Stimulated activated CD8-positive, alpha-beta memory T cell treated with anti-CD3 and anti-CD28 coated beads, Interleukin-4, amount 100 ng/mL, for 1 hour (primary cell): ENCODE measurements at places on chromosomes 2 and 18.
A peak's percentile ranks its signal among the peaks of the same experiment; 100 is the strongest.

- DNase-seq: no peak
Observed at GRCh38 chr2:43402002-43402401, 175.6 kb upstream of the ZFP36L2 start.

DNA sequence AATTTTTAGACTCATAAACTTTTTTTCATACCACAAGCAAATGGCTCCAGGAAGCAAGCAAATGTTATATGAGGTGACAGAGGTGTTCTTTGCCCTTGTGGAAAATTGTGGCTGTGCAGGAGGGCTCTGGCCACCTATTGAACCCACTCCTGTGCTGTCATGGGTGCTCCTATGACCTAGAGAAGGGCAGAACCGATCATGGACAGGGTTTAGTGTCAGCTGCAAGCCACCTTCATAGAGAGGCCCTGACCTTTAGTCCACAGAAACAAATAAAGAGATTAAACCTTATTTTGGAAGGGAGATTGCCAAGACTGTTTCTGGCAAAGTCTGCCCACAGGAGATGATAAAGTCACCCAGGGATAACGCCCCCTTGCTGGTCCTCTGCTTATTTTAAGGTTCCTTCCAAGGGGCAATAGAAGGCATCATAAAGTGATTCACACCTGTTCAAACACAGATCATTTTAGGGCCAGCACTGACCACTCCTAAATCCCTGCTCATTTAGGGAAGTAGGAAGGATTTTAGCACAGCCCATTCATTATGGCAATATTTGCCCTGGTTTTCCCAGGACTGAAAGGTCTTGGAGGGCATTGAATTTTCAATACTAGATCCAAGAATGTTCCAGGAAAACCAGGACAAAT lies 26.1 kb upstream of the STAT4 start:
- DNase-seq: no peak

DNA sequence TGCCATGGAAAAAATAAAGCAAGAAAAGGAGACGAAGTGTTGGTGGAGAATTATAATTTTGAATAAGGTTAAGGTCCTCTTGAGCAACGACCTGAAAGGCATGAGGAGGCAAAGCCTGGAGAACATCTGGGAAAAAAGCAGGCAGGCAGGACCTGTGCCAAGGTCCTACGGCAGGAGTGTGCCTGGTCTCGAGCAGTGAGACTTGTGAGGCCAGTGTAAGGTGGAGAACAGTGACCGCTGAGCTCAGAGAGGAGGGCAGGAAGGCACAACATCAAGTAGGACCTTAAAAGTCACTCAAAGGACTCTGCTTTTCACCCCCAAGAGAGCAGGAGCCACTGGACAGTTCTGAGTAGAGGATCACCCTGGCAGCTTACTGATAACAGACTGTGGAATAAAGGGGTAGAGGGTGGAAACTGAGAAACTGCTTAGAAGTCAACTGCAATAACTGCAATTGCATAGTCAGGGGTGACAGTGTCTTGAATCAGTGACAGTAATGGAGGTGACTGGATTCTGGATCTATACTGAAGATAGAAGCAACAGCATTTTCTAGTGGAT lies 3.5 kb downstream of the NOL10 start:
- no peak for DNase-seq

- DNase-seq: no peak
Observed at GRCh38 chr18:9722691-9723090, 14.6 kb downstream of the RAB31 start.

GRCh38 chr2:11583840-11584524 lies 50.1 kb downstream of the GREB1 start:
- peak; percentile 29 for DNase-seq

- DNase-seq: no peak
Observed at GRCh38 chr2:174482854-174483253, 4.0 kb downstream of the GPR155 start.

- no peak for DNase-seq
Observed at GRCh38 chr18:31505156-31505555, 7.2 kb downstream of the DSG2 start.

- no peak for DNase-seq
Observed at GRCh38 chr18:72762515-72763122, 105.2 kb downstream of the NETO1 start.

DNA sequence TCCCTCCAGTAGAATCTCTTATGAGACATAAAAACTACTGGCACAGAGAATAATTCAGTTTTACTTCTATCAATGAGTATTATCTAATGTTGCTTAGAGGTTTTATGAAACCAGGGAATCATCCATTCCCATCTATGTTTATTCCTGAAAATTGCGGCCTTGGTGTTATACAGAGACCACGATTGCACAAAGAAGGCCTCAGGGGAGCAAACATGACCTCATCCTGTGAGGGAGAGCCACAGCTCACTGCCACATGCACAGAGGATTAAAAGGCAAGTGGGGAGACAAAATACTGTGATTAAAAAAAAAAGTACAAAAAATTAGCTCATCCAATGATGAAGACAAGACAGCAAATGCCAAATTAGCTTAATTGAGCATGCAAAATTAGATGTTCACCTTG lies 111.8 kb upstream of the SLC35G4 start:
- DNase-seq: no peak

DNA sequence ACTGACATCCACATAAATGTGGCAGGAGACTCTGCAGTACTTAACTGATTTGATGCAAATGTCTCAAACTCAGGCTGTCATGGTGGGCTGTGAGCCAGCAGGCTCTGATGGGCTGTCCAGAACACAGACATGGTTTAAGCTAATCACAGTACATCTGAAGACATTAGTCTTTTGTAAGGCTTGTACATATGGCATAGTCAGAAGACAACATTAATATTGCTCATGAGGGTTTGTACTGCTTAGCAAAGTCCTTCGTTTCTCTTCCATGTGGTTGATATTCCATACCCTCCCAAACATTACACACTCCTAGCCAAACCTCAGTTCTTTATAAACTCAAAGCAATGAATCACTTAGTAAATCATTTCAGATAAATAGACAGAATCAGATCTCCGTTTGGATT lies 330.6 kb downstream of the RND3 start:
- no peak for DNase-seq

DNA sequence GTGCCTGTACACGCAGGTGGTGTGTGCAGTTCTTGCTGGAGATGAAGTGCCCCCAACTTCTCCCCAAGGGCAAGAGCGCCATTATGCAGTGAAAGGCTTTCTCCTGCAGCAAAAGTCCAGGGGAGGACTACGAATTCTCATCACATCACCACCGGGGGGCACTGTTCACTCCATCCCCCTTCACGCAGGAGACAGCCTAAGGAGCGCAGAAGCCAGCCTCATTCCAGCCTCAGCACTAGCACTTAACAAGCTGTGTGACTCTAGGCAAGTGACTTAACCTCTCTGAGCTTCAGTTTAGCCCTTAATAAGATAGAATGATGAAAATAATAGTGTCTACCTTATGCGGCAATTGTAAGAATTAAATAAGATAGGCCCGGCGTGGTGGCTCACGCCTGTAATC lies 32.3 kb downstream of the DNMT3A start:
- DNase-seq: no peak
